ENCODE measurements at places on chromosomes 4 and X.

- no peak for DNase-seq
Measured at GRCh38 chrX:16213961-16214360, 46.7 kb downstream of the MAGEB17 start.

DNA sequence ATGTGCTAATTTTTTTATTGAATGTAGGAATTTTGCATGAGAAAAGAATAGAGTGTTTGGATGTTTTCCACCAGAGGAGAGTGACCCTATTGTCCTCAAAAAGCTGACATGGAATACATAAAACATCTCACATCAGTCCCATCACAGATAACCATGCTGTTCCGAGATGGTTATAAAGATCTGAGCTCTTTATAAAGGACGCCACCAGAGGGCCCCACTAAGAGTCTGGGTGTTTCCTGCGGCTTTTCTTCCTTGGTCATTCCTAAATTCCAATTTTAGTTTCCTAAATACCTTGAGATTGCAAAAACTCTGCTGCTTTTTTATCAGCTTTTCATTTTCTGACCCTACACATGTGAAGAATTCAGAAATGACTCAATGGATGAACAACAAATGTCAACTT is 504.5 kb upstream of the FRG1 start:
- no peak for DNase-seq

GRCh38 chr4:48801016-48801715 is 21.1 kb upstream of the FRYL start:
- DNase-seq = no peak

DNA sequence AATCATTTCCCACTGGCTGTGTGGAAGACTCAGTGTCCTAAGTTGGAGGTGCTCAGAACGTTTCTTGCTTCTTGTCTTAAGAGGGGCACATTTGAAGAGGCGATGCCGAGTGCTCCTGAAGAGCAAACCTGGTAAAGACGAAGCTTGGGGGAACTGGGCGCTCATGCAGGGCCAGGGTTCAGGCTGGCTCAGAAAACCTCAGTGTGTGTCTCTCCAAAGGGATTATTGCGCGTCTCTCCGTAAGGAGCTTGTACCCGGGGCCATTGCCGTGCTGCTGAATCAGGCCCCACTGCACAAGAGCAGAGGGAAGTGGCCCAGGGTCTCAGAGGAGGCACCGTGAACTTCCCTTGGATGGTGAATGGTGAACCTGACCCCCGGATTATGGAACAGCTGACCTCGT is 44.4 kb downstream of the PSAPL1 start:
- no peak for DNase-seq

DNA sequence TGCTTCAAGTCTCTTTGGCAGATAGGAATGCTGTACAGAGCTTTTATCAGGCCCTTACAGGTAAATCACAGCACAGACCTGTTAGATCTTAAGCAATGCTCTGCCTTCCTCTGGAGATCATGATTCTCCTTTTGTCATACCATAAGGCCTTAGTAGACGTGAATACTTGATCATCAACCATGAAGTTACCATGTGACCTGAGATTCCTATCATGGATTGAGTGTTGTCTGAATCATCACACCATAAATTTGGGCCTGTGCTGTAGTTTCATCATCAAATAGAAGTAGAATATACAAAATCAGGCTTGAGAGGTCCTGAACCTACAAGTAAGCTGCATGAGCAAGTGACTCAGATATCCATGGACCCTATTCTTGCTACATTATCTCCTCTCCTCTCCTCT is 466.8 kb upstream of the INTU start:
- no peak for DNase-seq

- peak; percentile 3 for DNase-seq
Measured at GRCh38 chrX:13257223-13258051, 62.4 kb downstream of the ATXN3L start.

DNA sequence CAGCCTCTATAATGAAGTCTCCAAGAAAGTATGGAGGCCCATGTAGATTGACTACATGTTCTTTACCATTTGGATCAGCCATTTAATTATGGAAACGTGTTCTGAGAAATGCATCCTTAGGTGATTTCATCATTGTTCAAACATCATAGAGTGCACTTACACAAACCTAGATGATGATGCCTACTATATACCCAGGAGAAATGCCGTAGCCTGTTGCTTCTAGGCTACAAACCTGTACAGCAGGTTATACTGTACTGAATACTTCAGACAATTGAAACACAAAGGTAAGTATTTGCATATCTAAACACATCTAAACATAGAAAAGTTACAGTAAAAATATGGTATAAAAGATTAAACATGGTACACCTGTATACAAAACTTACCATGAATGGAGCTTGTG is 186.5 kb upstream of the FSTL5 start:
- DNase-seq = no peak

GRCh38 chr4:153465615-153466080 is 512 bp upstream of the TMEM131L start:
- DNase-seq = no peak

DNA sequence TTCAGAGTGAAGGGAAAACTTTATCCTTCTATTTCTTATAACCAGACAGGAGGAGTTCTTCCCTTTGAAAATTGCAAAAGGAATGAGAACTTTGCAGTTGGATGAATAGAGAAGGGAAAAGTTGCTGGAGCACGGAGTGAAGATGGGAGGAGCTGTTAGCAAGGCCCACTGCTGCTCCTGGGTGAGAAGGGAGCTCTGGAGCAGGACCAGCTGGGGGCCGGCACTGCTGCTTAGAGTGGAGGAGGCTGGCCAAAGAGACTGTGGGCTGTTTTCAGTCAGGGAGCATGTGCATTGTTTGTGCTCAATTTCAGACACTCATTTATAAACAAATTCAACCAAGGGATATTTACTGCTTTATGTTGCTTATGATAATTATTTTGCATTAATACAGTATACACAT is 164.2 kb downstream of the STIM2 start:
- DNase-seq = no peak

DNA sequence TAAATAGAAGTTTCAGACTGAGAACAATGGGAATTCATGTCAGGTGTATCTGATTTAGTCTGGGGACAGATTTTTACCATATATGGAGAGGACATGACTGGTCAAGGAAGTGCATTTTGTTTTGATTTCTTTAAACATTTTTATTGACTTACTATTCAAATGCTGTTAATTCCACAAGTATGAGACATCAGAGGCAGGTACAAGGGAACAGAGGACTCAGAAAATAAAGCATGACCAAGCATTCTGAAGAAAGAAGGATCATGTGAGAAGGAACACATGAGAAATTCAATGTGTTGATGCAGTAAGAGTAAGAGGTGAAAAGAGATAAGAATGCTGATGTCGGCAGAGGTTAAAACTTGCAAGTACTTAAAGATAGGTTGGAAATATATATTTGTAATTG is 1452.6 kb downstream of the PCDH7 start:
- DNase-seq = no peak

DNA sequence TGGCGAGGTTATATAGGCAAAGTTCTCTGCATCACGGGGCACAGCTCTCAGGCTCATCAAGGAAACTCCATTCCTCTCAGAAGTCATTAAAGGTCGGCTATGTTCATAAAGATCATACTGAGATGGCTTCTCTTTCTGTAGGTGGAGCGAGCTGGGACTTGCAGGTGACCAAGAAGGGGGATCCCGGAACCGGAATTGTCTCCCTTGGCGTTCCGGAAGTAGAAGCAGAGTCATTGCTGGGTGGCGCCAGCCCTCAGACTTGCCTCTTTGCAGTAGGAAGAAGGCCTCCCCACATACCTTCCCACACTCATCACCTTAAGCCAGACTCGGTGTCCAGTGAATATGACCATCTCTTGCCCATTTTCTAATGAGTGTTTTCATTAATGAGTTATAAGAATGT is 17.9 kb upstream of the HPGD start:
- no peak for DNase-seq

DNA sequence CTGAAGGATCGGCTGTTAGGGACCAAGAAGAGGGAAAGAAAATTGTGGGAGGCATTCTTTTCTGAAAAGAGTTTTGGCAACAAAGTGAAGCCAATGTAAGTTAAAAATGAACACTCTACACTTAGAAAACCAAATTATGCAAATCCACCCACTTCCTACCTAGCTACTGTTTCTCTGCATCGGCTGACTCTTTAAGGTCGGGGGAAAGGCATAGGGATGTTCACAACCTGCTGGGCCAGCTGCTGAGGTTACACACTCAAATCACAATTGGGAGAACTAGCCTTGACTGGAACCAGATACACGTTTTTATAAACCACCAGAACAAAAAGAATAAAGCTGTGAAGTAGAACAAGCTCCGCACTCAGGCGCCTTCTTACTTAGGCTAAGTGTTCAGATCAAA is 165.7 kb downstream of the LDB2 start:
- no peak for DNase-seq

GRCh38 chrX:14015941-14016340 is 13.8 kb downstream of the GEMIN8 start:
- no peak for DNase-seq

GRCh38 chr4:148787831-148788477 is 345.7 kb upstream of the NR3C2 start:
- DNase-seq = no peak

DNA sequence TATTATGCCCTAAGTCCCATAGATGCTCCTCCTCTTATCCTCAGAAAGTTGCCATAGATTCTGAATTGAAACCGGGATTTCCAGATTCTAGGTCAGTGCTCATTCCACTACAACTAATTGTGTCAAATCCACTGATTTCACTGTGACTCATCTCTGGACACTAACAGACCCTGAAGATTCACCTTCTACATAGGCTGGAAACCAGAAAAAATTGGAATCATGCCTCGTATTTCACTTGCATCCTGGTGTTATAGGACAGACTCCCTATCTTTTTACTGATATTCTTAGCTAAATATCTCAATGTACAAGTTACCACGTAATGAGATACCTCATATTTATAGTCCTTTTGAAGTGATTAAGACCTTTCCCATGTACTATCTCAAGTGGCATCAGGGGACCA is 36.7 kb downstream of the CLNK start:
- DNase-seq = no peak

DNA sequence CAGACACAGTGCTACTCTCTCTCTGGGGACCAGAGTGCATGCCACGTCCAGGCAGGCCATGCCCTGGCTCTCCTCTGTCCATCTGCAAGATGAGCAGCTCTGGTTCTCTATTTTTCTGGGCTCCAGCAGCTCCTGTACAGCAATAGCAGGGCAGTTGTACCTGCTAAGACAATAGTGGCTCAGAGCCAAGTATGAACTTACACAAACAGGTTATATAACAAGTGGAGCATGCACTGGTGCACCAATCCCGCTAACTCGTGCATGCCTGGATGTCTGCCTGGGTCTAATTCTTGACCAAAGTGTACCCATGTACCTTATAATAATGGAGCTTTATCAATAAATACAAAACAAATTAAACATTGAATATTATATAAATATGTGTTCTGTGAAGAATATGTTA is 392.3 kb downstream of the CENPC start:
- DNase-seq = no peak

GRCh38 chr4:73019462-73020047 is 50.0 kb downstream of the COX18 start:
- peak; percentile 50 for DNase-seq

DNA sequence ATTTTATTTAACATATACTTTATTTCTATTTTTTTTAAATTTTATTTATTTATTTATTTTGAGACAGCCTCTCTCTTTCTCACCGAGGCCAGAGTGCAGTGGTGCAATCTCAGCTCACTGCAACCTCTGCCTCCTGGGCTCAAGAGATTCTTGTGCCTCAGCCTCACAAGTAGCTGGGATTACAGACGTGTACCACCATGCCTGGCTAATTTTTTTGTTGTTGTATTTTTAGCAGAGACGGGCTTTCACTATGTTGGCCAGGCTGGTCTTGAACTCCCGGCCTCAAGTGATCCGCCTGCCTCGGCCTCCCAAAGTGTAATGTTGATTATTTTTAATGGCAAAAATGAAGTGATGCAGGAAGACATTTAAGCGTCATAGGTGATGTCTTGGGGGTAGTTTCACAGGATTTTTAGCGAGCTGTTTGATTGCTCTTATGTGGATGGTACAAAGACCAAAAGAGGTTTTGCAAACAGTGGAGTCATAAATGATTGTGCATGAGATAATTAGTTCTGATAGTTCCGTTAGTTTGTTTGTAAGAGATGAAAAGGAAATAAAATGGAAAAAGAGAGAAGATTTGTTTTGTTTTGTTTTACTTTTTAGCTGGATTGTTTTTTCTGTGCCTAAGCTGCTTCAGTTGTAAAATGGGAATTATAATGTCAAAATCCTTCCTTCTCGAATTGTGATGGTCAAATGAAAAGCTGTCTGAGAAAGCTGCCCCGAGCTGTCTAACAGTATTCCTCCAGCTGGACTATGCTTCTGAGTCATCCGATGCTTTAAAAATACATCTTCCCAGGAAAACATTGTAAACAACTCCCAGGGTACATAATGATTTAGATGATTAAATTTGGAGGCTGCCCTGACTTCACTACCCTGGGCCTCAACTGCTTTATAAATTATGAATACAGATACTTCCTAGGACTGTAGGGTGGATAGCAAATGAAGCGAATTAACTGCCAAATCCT is 14.7 kb downstream of the RHOH start:
- DNase-seq = no peak

- no peak for DNase-seq
Measured at GRCh38 chrX:102712981-102713625, 855 bp downstream of the GPRASP2 start.
